ENCODE measurements at places on chromosomes 4 and X.

- DNase-seq = peak; percentile 41
Measured at GRCh38 chr4:182929296-182929695, 12.1 kb upstream of the DCTD start.

GRCh38 chrX:137565921-137566745 is at the start of gene ZIC3:
Gene ZIC3 (plus strand): TSS chrX:137566127. CDS start chrX:137566692, 565 bp downstream.
- DNase-seq = peak; percentile 35

GRCh38 chrX:155086961-155087735 is 15.8 kb downstream of the BRCC3 start:
- DNase-seq = no peak

GRCh38 chr4:104756837-104757236 is 262.1 kb upstream of the CXXC4 start:
- no peak for DNase-seq

DNA sequence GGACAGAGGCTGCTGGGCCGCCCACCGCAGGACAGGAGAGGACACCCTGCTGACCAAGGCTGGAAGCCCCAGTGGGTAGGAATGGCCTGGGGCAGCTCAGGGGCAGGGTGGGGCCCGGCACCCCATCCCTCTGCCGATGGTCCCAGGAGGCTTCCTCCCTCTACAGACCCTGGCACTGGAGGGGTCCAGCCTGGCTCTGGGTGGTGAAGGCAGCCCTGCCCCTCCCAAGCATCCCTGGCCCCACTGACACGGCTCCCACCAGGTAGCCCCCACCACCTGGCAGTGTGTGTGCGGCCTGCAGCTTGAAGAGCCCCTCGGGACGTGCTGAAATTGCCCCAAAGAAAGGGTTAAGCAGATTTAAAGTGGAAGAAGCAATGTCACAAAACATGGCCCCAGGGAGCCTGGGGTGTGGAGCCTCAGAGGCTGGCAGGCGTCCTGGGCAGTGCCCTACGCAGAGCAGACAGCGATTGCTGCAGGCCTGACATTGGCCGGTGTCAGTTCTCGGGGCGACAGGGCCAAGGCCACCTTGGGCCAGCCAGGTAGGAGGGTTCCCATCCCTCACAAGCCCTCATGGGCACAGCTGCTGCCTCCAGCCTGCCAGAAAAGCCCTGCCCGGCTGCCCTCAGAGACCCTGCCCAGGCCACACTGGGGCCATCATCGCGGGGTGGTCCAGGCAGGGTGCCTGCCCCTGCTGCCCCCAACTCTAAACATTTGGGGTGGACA is 80.5 kb downstream of the FAM53A start:
- no peak for DNase-seq

GRCh38 chr4:151922306-151922705 is 161.5 kb upstream of the GATB start:
- DNase-seq = no peak

DNA sequence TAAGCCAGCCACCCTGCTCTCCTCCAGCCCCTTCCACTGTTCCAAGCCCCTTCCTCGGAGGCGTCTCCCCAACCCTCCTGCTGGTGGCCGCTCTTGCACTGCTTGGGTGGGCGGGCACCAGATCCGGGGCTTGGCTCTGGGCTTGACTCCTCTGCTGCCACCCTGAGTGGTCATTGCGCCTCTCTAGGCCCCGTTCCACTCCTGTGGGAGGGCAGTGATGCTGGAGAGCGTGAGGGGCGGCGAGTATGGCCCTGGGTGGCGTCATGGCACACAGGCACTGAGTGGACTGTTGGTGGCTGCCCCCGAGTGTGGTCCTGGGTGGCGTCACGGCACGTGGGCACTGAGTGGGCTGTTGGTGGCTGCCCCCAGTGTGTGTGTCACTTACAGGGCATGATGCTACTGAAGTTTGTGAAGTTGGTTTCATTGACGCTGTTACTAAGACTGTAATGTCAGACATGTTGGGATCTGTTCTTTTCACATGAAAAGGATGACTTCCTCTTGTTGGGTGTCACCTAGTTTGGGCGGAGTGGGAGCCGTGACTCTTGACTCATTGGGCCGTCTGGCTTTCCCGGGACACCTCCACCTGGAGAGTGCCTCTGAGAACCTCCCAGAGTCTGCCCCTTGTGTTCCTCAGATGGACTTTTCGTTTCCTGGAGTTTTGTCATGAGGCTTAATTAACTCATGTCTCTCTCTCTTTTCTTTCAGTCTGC is 55.9 kb upstream of the HGFAC start:
- no peak for DNase-seq

GRCh38 chr4:38560768-38561558 is 103.0 kb upstream of the KLF3 start:
- DNase-seq = no peak

GRCh38 chr4:142098900-142099545 is 462.6 kb downstream of the IL15 start:
- DNase-seq = no peak

DNA sequence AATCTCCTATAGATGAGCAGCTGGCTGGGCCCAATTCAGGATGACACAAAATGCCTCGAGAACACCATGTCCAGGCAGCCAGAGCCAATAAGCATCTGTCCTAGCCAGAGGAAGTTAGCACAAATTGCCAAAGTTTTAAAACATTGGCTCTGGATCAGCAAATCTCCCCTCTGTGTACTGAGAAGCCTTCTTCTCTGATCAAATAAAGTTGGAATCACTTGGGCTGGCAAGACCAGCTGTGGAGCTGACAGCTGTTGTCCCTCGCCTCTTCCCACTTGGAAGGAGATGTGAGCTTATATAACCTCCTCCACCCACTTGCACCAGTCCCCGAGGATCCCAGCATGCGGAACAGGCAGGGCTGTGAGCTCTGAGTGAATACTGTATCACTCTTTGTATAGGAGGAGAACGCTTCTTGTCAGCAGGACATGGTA is 183.9 kb downstream of the OPHN1 start:
- DNase-seq = no peak

- no peak for DNase-seq
Measured at GRCh38 chr4:186445040-186445439, 110.3 kb downstream of the MTNR1A start.

DNA sequence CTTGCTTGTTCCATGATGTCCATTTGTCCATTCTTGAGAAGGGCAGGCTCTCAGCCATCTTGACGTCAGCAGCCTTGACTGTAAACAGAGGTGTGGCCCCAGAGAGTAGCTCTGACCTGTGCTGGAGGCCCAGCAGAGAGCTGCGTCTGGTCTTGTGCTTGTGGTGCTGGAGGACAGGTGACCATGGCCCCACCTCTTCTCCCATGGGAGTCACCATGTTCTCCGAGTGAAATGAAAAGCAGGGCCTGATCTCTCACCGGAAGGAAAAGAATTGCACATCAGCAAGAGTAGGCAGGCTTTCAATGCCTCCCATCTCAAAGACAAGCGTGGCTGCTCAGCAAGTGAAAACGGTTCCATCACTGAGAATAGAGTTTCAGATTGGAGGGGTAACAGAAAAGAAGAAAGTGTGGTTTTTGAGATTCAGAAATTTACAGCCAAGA is 11.5 kb downstream of the PARM1 start:
- DNase-seq = no peak

DNA sequence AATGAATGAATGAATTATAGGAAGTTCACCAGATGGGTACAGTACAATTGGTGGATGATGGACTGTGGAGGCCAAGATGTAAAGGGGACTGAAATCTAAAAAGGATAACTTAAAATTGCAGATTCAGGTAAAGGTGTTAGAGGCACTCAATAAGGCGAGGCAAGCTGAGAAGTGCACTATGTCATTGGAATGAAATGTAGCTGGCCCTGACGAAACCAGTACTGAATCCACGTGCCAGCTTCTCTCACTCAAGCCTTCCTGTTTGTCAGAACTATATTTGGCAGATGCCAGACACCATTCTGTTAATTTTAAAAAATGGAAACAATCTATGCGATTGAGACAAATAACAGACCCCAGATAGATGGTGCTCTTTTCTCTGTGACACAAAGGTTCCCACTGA is 1039.1 kb upstream of the TENM3 start:
- no peak for DNase-seq

- DNase-seq = no peak
Measured at GRCh38 chr4:76549765-76550164, 114.7 kb downstream of the SHROOM3 start.

DNA sequence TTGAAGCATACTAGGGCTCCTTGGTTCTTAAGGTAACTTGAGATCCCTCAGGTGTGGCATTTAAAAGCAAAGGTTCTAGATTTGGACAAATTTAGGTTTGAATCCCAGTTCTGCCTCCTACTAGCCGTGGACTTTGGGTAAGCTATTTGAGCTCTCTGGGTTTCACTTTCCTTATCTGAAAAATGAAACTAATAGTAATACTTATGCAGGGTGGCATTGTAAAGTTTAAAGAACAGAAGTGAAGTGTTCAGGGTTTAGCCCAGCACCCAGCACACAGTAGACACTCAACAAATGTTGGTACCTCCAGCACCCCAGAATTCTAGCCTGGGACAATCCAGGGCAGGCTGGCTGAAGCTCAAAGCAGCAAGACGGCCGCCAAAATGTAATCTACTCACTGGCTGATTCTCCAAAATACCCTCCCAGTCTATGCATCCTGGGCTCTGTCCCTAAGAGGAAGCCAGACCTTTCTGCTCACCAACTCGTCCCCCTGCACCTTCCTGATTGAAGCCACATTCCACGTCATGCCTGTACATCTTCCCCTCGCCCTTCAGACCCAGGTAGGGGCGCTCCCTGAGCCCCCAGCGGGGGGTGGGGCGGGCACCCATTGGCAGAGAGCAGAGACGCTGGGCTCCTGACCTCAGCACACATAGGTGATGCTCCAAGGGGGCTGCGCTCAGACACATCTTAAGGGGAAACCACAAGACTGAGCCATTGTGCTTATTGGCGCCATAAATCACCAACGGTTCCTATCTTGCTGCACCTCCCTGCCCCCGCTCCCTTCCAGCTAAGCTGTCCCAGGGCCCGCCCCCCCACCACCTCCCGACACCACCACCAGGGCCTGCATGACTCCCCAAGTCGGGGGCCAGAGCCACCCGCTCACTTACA is 160.6 kb downstream of the BCOR start:
- no peak for DNase-seq

DNA sequence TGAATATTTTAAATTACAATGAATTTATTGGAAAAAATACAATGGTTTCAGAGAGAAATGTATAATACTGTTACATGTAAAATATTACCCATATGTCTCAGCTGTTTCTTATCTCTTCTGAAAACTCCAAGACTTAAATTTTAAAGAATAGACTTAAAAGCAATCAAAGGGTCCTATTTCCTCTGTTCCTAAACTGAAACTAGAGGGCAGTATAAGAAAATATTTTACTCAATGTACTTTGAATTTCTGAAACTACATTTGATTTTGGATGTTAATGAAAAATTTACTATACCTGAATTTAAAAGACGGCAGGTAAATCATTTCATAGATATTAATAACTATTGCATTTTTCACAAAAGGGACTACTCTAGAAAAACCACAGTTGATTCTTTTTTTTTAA is 200.2 kb downstream of the LRBA start:
- DNase-seq = no peak

GRCh38 chr4:7582313-7583097 is 147.8 kb upstream of the PSAPL1 start:
- DNase-seq = no peak

DNA sequence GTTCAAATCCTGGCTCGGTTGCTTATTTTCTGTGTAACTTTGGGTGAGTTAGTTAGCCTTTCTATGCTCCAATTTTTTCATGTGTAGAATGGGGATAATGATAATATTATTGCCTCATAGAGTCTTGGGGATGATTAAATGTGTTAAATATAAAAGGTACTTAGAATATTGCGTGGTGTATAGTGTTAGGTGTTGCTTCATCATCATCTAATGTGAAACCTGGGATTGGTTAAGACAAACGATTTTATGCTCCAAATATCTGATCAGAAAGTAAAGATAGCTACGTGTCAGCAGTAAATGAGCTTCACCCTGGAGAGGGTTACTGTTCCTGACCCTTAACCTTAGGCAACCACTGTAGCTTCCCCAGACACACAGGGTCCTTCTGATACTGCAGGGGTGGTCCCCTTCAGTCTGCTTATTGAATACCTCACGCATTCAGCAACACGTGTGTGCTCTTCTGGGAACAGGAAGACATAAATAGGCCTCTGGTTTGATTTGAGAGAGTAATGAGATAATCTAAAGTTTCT is 50.1 kb downstream of the GPAT3 start:
- DNase-seq = no peak

DNA sequence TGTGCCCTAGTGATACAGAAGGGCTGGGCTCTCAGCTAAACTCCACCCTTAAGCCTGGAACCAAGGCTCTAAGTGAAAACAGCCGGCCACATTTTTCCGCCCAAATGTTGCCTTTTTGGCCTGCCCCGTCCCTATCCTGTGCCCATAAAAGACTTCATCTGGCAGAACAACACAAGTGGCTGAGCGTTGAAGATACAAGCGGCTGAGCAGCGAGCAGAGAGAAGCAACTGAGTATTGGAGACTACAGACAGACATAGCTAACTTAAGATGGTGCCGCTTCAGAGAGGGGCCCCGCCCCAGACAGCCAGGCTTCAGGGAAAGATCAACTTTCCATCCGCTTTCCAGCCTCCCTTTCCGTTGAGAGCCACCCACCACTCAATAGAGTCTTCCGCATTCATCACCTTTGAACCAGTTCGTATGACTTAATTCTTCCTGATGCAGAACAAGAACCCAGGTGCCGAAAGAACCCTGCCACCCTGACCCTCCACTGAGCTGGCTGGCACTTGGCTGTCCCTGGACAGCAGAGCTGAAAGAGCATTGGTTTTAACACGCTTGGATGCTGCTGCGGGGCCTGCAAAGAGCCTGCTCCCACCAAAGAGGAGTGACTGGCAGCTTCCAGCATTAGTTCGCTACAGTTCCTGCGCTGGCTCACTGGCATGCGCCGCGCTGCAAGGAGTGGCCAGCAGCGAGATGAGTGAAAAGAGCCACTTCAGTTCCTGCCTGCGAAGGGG is 853.2 kb upstream of the INTU start:
- no peak for DNase-seq

DNA sequence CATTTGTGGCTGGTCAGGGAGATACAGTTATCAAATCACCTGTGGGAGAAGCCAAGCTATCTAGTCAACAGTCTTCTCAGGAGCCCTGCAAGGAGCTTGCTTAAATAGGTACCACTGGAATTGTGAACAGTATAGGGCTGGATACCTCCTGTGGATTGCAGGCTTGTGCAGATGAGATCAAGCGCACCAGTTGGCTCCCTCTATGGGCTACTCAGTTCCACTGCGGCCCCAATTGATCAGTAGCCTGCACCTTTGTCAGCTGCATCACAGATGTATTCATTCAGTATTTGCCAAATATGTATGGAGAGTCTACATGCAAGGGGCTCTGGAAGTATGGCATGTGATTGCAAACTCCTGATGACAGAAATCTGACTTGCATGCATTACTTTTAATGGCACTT is 28.6 kb downstream of the TEX13A start:
- no peak for DNase-seq

DNA sequence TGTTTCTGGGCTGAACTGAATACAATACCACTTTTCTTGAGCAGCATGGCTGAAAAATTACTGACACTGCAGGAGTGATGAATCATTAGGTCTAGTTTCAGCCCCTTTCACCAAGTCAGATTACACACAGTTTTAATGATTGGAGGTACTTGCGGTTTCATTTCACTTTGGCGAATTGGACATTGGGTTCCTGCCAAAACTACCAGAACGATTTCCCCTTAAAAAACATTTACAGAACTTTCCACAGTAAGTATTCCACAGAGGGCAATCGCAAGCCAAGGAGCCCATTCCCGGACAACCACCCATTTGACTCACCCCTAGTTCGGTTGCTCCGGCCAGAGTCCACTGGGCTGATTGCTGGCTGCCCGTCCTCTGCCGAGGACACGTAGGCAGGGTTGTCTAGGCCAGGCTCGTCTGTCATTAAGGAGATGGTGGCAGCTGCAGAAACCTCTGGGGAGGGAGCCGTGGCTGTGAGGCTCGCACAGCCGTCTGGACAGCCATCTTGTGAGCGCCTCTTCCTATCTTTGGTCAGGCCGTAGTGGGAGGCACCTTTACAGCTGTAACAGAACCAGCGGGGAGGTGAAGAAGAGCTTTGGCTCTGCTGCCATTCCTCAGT is 83.5 kb downstream of the LNX1 start:
- DNase-seq = peak; percentile 71
